ENCODE measurements at places on chromosomes 2 and 18.

DNA sequence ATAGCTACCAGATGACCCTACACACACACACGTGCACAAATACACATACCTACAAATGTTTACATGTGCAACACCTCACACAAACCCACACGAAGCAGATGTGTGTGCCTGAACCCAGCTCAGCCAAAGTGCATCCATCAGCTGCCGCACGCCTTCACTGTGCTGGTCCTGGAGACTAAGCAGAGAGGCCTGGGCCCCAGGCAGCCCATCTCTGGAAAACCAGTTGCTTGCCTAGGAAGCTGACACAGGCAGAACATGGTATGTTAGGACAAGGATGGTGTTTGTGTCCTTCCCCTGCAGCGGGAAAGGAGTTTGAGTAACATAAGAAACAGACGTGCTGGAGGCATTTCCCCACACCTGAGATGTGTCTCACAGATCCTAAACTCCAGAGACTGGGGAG, 86.7 kb downstream of the SEPTIN10 start:
- no peak for DNase-seq

- no peak for DNase-seq
Measured at GRCh38 chr2:75800456-75800855, 89.7 kb upstream of the GCFC2 start.

GRCh38 chr2:20600756-20601325, 50.1 kb downstream of the HS1BP3 start:
- DNase-seq, result no peak

DNA sequence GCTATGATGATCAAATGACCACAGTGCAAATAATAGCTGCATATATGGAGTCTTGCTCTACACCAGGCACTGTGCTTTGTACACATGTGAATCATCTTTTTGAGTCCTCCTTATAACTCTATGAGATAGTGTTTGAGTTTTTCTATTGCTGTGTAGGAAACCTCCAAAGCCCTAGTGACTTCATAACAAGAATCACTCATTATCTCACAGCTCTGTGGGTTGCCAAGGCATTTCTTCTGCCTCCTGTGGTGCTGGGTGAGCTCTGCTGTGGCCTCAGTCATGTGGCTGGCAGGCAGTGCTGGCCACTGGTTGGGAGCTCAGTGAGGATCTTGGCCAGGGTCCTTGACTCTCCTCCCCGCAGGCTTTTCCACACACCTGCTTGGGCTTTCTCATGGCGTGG, 153.4 kb downstream of the CAPN13 start:
- DNase-seq, result no peak

GRCh38 chr18:48952287-48953103, 1.7 kb upstream of the SMAD7 start:
- DNase-seq, result no peak

DNA sequence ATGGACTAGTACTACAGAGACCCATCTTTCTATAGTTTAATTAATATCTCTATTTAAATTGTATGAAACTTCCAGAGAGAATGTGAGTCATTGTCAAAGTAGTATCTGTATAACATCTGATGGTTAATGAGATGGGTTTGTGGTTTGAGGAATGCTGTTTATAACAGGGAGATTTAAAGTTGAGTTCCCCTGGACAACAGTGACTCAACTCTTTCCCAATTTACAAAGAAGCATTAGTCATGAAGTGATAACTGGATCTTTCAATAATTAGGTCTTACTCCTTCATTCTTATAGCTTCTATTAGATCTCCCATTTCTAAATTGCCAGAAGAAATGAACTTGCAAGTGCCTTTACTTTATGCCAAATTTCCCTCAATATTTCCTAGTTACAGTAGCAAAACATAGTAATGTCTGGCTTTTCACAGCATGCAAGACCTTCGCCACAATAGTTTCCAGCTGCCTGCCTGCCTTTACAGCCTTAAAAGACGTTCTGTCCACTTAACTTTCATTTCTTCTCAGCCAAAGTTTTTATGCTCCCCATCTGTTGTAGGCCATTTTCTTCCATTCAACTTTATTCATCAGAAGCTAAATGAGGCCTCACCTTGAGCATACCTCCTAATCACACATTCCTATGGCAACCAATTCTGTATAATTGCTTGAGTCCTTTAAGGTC, 47.7 kb upstream of the WDR75 start:
- DNase-seq, result no peak

GRCh38 chr18:59070181-59070912, 69.3 kb upstream of the SEC11C start:
- DNase-seq, result peak; percentile 54

GRCh38 chr18:78494204-78495085, 485.2 kb upstream of the SALL3 start:
- DNase-seq, result no peak

DNA sequence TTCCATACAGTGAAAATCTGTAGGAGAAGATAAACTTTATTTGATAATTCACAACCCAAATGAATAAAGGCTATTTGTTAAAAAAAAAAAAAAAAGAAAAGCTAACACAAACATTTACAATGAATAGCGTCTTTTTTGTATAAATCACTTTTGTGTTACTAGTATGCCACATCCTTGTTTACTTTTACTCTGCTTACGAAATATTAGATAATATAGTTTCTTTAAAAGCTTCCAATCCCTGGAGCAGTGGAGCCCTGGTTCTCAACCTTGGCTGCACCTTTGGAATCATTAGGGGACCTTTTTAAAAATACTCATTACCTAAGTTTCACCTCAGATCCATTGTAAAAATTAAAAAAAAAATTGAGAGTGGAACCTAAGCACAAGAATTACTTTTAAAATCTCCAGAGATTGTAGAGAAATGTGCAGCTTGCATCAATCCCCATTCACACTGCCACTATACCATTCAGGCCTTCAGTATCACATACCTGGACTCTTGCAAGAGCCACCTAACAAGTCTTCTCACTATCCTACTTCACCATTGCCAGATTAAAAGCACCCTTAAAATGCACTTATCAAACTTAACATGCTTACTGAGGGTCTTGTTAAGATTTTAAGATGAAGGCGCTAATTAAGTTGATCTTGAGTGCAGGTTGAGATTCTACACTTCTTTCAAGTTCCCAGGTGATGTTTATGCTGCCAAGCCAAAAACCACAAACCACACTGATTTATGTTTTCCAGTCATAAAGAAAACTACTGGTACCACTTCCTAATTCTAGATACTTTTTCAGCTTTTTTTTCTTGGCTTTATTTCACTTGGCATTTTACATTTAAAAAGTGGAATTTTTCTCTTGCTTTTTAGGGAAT, 59.7 kb upstream of the ZC3H15 start:
- no peak for DNase-seq

DNA sequence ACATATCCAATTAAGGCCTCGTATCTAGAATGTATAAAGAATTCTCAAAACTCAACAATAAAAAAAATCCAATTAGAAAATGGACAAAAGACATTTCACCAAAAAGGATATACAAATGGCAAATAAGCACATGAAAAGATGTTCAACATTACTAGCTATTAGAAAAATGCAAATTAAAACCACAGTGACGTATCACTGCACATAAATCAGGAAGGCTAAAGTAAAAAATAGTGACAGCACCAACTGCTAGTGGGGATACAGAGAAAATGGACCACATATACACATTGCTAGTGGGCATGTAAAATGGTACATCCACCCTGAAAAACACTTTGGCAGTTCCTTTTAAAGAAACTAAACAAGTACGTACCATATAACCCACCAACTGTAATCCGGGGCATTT, 59.7 kb downstream of the SMAD4 start:
- no peak for DNase-seq

Measured in activated CD8-positive, alpha-beta memory T cell treated with anti-CD3 and anti-CD28 coated beads for 1 hour (primary cell).